ENCODE measurements at places on chromosomes 5 and 9.

DNA sequence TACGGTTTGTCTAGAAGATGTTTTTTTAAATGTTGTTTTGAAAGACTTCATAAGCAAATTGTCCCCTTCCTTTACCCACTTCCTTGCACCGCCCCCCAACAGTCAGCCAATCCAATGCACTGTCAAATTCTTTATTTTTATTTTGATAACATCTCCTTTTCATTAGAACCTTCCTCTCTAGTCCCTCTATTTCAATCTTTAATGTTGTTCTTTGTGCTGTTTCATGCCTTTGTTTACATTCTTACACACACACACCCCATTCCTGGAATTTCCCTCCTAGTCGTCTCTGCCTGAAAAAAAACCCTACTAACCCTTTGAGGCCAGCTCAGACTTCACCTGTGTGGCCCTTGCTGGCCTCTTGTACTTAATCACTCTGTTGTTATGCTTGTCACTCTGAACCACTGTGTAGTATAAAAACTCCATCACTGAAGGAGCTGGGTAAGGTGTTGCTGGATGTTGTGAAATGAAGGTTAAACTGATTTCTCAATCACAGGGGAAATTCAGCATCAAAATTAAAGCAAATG lies 133.4 kb downstream of the UGCG start:
- DNase-seq = no peak

GRCh38 chr5:180647941-180648500 lies 1.4 kb downstream of the FLT4 start:
- no peak for DNase-seq

GRCh38 chr9:76620996-76621395 lies 143.2 kb upstream of the PCA3 start:
- DNase-seq = no peak

DNA sequence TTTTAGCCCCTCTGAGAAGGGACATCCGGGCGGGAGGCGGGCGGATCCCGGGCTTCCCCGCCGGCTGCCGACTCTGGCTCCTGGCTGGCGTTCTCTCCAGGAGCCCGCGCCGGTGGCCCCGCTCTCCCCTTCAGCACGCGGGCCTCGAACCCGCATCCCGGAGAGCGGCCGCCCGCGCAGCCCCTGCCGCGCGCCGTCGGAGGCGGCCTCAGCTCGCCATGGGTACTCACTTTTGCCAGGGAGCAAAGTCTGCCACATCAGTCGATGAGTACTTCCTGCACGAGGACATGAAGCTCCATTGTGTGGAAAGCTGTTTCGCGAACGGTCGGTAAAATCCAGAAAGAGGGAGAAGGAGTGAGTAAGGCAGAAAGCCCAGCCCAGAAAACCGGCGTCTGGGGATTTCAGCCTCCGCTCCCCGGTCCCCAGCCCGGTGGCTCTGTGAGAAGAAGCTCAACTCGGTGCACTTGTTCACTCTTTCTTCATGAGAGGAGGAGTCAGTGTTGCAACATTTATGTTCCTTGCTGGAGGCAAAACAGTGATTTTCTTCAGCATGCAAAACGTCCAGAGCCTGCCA lies at the start of gene PRLR:
PRLR (minus strand) TSS at position 450 of the 574 bp plus-strand sequence. CDS start 140,867 bp downstream, outside the sequence.
- peak; percentile 19 for DNase-seq

DNA sequence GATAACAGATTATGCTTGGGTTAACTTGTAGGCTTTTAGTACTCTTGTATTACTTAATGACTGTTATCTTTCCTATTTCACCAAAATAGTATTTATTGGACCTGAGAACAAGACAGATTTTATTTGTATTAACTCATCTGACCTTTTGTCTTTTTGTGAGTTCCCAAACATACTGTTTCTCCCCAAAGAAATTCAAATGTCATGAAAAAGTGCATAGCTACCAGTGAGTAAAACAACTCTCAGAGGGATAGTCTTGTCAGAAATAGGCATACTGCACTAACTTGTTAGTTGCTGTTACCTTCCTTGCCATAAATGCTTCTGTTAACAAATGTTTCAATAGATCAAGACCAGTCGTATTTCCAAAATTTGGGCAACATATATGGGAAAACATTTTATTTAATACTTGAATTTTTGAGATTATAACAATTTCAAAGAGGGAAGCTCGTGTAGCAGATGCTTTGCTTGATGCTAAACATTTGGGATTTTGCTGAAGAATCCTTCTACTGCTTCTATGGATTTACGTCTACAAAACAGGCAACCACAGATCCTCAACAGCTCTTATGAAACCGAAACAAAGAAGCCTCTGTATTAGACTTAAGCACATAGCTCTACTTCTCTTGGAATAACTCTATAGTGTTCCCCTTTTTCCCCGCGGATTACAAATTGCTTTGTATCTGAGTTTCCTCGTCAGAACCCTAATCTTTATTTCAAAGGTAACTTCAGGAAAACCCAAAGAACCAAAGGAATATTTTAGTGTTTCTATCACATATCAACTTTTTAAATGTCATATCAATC lies 248.8 kb downstream of the MCTP1 start:
- no peak for DNase-seq

DNA sequence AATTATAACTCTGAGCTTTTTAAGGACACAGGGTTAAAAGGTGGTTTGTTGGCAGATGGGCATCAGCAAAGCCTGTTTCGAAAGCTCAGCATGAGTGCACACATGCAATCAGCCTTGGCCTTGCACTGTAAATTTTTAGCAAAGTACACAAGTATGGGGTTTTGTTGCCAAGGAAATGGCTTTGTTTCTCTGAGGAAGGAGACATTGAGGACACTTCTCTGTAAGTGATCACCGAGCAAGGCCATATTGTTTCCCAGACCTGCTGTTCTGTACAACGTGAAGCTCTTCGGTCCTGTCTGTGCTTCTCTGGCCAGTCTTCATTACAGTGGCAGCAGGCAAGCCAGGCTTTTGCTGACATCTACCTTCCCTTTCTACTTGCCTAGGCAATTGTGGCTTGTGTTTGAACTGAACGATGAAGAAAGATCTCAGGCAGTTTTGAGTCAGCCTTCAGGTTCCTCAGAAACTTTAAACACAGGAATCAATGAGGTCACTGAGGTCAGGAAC lies 27.9 kb upstream of the GLRX start:
- DNase-seq = no peak

DNA sequence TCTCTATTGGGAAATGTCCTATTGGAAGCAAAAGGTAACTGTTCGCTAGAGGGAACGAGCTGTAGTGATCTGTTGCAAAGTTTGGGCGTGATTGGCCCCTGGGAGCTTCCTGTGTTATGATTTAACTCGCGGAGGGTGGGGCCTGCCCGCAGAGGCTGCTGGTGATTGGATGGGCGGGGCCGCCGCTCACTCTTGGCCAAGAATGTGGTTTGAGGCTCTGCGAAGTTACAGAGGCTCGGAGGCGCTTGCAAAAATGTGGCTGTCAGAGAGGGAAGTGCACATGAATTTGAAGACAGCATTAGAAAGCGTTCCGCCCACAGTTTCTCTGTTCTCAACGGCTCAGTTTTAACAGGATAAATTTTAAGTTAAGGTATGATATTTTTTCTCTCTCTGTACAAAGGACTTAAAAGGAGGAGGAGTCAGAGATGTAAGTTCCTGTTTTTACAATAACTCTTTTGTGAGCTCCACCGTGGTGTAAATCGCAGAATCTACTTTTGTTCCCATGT lies 46.9 kb downstream of the CNTRL start:
- peak; percentile 98 for DNase-seq

- DNase-seq = no peak
These were observed 170.0 kb upstream of the IRX4 start for GRCh38 chr5:2052687-2053086.

GRCh38 chr9:80651044-80651443 lies 1038.3 kb downstream of the TLE1 start:
- no peak for DNase-seq

- no peak for DNase-seq
These were observed 41.9 kb downstream of the ADCY2 start for GRCh38 chr5:7437836-7438235.

- no peak for DNase-seq
These were observed 77.5 kb downstream of the CEMIP2 start for GRCh38 chr9:71690689-71691435.

DNA sequence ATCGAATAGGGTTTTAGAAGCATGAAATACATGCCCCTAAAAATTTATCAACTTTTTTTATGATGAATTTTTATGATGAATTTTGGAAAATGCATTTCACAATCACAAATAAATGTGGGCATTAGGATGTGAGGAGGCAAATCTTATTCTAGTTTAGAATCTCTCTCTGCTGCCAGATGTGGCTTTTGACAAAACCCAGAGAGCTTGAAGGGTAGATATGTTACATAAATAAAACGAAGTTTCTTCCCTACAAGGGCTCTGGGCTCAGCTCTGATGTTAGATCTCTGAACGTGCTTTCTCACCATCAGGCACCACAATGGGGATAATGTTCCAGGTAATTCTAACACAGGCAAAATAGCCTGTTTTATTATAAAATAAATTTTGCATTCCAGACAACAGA lies 102.3 kb upstream of the ADAMTSL1 start:
- DNase-seq = no peak

DNA sequence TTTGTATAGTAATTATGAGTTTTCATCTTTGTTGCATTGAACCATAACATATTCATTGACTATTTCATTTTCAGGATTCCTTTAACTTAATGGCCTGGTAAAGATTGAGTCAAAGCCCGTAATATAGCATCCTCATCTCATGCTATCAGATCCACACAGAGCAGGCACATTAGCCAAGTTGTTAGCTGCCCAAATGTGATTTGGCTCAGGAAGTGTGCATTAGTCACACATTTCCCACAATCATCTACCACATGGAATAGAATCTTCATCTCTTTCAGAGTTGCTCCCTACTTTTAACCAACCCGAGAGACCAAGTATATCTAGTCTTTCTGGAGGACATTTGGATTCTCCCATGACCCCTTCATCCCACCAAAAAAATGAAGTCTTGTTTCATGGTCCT lies 481.0 kb upstream of the PTGER4 start:
- DNase-seq = no peak

DNA sequence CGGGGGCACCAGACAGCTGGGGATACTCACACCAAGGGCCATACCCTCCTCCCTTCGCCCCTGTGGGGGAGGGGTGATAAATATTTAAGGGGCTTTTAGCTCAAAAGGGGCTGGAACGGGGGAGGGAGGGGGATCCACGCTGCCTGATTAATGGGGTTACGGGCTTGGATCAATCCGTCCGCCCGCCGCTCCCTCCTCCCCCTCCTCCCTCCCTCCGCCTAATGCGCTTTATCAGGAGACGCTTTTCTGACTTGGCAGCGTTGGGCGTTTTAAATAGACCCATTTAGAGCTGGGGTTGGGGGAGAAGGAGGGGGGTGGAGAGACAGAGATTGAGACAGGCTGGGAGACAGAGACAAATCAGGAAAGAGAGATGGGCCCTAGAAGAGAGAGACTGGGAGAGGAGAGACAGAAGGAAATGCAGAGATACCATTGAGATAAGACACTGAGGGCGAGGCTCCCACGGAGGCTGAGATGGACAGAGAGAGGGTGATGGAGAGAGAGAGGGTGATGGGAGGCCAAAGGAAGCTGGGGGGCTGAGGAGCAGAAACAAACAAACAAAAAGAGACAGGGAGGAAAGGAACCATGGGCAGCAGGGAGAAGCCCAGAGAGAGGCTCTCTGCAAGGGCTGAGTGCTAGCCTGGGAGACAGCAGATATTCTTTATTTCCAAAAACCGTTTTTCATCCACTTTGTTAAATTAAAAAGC lies 10.3 kb downstream of the CNTFR start:
- DNase-seq = no peak

GRCh38 chr9:14488421-14489190 lies 174.7 kb upstream of the NFIB start:
- DNase-seq = no peak

- peak; percentile 84 for DNase-seq
These were observed 43.4 kb downstream of the NXNL2 start for GRCh38 chr9:88578121-88579049.

GRCh38 chr9:35598866-35599590 lies 6.0 kb upstream of the TESK1 start:
- no peak for DNase-seq

GRCh38 chr5:43078956-43079355 lies 38.8 kb upstream of the ANXA2R start:
- DNase-seq = no peak

GRCh38 chr5:91079037-91079436 lies 304.1 kb downstream of the ARRDC3 start:
- no peak for DNase-seq

GRCh38 chr5:39209924-39210323 lies 9.4 kb downstream of the FYB1 start:
- peak; percentile 87 for DNase-seq

DNA sequence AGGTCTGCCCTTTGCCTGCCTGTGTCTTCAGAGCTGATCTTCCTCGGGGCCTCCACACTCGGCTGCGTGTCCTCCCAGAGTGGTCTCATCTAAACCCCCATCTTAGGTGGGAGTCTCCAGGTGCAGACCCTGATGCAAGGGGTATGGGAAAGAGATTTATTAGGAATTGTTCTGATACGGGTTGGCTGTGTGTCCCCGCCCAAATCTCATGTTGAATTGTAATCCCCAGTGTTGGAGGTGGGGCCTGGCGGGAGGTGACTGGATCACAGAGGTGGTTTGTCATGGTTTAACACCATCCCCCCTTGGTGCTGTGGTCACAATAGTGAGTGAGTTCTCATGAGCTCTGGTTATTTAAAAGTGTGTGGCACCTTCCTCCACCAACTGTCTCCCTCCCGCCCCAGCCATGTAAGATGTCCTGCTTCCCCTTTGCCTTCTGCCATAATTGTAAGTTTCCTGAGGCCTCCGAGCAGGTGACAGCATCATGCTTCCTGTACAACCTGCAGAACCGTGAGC lies 208.4 kb downstream of the AOPEP start:
- no peak for DNase-seq

- peak; percentile 60 for DNase-seq
These were observed 43.9 kb upstream of the GLIPR2 start for GRCh38 chr9:36092509-36093215.

DNA sequence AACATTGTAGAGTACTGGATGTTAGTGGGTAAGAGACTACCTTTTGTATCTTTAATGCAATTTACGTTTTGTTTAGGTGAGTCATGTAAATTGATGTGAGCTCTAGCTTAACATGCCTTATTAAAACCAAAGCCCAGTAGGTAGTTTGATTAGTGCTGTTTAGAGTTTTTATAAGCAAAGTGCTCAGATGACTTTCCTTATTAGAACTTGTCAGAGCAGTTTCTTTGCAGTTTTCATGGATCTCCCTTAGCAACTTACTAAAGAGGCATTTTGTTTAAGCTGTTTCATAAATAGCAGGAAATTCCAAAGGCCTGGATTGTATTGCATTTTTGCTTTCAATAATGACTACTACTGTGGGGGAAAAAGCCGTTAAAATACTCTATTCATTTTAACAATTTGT lies 14.5 kb downstream of the ZSWIM6 start:
- no peak for DNase-seq

DNA sequence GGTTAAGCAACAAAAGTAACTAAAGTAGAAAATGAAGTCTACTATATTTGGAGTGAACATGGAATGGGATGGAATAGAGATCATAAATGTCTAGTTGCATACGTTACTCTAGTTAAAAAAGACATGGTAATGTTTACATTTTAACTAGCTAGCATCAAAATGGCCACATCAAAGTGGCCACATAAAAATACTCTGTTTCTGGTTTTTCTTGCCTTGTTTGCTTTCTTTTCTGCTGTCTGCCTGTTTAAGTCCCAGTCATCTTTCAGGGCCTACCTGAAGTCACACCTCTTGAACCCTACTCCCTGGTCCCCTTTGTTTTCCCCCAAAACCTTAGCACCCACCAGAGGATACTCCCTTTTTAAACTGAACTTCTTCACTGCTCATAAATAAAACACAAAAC lies 6.4 kb upstream of the KIF2A start:
- no peak for DNase-seq

GRCh38 chr5:61613679-61614078 lies 281.6 kb downstream of the ZSWIM6 start:
- DNase-seq = no peak

- no peak for DNase-seq
These were observed 11.7 kb upstream of the AQP3 start for GRCh38 chr9:33459115-33459514.

- DNase-seq = no peak
These were observed 224.3 kb upstream of the MAP3K1 start for GRCh38 chr5:56591081-56591480.
